ENCODE measurements at places on chromosomes 1 and 21. TPM values are rescaled to one million over a fixed set of nuclear protein-coding genes. Genes with fewer than 3 reads are reported as not detected.

The LMOD1 gene
- 33.7 TPM for polyA plus RNA-seq

The RNU1-1 gene
- polyA plus RNA-seq = not detected

The C1QTNF12 gene
- 0.36 TPM for polyA plus RNA-seq

The SAMSN1 gene
- 1.9 TPM for polyA plus RNA-seq

The TNFRSF8 gene
- polyA plus RNA-seq = 2.6 TPM

The LEFTY1 gene
- 0.11 TPM for polyA plus RNA-seq

The RNF186 gene
- polyA plus RNA-seq = not detected

The BNIPL gene
- polyA plus RNA-seq = 0.41 TPM

The CCDC181 gene
- 1.9 TPM for polyA plus RNA-seq

GRCh38 chr1:22696610-22697009, 14.0 kb upstream of the EPHB2 start:
- no peak for DNase-seq

DNA sequence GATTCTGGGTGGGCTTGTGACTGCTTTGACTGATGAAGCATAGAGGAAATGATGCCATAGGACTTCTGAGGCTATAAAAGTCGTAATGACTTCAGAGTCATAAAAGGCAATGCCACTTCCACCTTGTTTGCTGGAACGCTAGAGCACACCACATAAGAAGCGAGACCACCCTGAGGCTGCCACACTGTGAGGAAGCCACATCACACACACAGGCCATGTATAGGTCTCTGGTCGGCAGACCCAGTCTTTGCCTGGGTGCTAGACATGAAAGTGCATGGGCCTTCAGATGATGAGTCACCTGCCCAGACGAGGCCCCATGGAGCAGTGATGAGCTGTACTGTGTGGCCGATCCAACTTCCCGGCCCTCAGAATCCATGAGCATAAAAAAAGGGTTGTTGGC, 14.2 kb upstream of the KANK4 start:
- no peak for DNase-seq

- DNase-seq = no peak
These were observed 5.3 kb downstream of the SLAMF7 start for GRCh38 chr1:160744199-160744851.

DNA sequence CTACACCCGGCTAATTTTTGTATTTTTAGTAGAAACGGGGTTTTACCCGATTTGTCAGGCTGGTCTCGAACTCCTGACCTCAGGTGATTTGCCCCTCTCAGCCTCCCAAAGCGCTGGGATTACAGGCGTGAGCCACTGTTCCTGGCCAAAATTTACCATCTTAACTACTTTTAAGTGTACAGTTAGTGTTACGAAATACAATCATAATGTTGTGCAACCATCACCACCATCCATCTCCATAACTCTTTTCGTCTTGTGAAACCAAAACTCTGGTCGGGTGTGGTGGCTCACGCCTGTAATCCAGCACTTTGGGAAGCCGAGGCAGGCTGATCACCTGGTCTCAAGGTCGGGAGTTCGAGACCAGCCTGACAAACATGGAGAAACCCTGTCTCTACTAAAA, 14.1 kb upstream of the ZBTB40 start:
- DNase-seq = no peak

GRCh38 chr1:115748401-115749150, 19.9 kb downstream of the CASQ2 start:
- DNase-seq = no peak

GRCh38 chr1:114620419-114620818, 39.0 kb upstream of the BCAS2 start:
- DNase-seq = no peak

DNA sequence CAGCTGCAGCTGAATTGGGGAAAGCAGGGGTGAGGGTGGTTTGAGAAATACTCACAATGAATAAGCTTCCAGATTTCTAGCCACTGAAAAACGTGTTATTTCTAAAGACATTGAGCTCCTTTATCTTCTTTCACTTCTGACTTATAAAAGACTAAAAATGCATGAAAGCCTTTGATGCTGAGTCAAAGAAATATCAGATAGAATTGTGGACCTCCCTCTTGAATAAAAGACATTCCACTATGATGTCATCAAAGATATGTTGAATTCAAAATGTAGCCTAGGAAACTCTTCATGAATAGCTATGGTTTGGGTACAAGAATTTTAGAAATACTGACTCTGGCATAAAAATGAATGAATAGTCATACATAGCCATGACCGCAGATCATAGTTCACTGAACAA, 44.7 kb upstream of the COL24A1 start:
- DNase-seq = no peak

DNA sequence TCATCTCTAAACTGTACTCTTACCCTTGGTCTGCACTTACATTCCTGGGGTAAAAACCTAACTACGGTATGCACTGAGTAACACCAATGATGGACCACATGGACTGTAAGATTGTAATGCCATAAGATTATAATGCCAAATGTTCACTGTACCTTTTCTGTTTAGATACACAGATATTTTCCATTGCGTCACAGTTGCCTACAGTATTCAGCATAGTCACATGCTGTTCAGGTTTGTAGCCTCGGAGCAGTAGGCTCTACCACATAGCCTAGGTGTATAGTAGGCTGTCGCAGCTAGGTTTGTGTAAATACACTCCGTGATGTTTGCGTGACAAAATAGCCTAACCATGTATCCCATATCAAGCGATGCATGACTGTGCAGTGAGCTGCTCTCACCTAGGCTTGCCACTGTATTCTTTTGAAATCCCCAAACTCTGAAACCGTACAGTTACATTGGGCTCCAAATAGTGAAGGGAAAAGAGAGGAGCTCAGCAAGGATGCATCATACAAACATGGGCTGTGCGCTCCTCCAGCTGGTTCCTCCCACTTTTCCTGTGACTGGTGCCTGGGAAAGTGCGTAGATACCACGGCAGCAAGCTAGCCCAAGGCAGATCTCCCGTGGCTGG, 35.2 kb downstream of the CFAP57 start:
- DNase-seq = no peak

DNA sequence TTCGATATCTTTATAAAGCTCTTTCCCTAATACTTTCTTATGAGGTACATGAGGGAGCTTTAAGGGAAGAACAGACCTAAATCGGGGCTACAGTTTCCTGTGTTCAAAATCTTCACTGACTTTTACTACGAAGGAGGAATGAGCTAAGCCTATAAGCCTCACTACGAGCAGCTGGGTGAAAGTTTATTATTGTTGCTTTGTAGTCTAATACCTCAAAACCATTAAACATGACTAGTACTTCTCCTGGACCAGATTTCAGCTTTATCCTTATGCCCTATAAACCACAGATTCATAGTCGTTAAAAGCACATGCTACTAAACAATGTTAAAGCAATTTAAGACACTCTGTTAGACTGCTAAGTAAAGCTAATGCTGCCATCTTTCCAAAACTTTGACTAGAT, 30.2 kb downstream of the NDC1 start:
- DNase-seq = no peak

- peak; percentile 22 for DNase-seq
These were observed 35.1 kb upstream of the ERRFI1 start for GRCh38 chr1:8061210-8061609.

DNA sequence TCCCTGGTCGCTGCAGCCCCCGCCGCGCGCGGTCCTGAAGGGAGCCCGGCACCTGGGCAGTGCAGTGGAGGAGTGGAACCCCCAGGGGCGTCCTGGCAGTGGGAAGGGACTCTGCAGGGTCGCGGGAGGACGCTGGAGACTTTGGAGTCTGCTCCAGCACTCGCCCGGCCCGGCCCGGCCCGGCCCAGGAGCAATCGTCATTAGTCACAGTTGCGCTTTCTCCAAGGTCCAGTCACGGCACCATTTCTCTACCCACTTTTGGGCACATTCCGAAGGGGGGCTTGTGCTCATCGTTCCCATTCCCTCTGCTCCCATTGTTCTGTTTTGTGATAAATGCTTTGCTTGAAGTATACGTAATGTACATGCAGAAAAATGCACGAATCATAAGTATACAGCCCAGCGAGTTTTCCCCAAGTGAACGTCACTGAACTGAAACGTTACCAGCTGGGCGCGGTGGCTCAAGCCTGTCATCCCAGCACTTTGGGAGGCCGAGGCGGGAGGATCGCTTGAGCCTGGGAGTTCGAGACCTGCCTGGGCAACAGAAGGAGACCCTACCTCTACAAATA, 999 bp downstream of the THAP3 start:
- no peak for DNase-seq

GRCh38 chr1:182783068-182783467, 6.5 kb upstream of the NPL start:
- no peak for DNase-seq

DNA sequence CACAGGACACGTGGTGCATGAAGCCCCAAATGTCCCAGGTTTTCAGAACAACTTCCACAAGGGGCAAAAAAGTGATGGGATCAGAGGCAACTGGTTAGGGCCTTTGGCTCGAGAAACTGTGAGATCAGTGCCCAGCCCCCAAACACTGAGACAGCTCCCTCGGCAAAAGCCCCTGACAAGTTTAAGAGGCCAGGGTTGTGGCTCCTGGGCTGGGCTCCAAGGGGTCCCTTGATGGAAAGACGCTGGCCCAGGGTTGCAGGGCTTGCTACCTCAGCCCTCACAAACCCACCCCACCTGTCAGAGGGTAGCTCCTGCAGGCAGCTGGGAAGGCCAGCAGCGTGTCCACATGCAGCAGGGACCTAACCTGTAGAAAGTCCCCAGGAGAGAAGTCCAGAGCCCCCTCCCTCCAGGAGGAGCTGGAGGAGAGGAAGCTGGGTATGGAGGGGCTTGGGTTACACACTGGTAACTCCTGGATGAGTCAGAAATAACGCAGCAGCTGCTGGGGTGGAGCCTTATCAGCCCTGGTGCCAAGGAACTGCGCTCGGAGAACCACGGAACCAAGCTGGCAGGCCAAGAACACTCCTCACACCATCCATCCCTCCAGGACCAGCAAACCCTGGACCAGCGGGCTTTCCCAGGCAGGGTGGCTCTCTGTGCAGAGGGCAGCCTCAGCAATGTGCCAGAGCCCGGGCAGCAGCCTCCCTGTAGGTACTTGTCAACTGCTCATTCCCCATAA, 37.5 kb downstream of the CTNNBIP1 start:
- no peak for DNase-seq

- DNase-seq = peak; percentile 77
These were observed 129.7 kb upstream of the FAM72C start for GRCh38 chr1:144101397-144102045.

DNA sequence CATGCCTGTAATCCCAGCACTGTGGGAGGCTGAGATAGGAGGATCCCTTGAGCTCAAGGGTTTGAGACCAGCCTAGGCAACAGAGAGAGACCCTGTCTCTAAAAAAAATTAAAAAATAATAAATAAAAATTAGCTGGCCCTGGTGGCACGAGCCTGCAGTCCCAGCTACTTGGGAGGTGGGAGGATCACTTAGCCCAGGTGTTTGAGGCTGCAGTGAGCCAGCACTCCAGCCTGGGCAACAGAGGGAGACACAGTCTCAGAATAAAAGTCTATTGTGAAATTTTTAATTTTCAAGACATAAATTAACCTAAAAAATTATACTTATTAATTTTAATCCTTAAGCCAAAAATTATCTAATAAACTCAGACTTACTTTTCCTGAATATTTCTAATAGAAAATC, 131.2 kb upstream of the ZNHIT6 start:
- no peak for DNase-seq

GRCh38 chr1:163777205-163777604, 455.5 kb downstream of the NUF2 start:
- DNase-seq = no peak

- no peak for DNase-seq
These were observed at the start of gene GRIK3 for GRCh38 chr1:37034121-37035013. Gene GRIK3 (minus strand): TSS chr1:37034515. CDS start chr1:37034108, 407 bp downstream.

GRCh38 chr1:31814041-31814511, 1.7 kb downstream of the SPOCD1 start:
- DNase-seq = no peak

GRCh38 chr1:178862416-178862815, 8.5 kb downstream of the ANGPTL1 start:
- no peak for DNase-seq

DNA sequence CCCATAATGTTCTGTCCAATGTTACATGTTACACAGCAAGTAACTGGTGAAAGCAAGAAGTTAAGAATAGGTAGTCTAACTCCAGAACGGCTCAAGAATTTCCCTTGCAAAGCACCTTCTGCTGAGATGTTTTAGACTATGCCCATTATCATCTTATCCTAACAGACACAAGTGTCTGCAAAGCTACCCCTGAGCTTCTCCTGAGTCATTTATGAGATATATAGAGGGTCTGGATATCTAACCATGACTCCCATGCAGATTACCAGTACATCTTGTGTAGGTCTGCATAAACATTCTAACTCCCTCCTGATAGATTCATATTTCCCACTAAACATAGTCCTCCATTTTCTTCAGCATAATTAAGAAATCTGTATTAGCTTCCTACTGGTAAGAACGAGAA, 171.7 kb downstream of the COQ8A start:
- DNase-seq = no peak

All from right cardiac atrium (tissue), 5 donors.